Foreskin fibroblast (primary cell): ENCODE measurements at places on chromosomes 4 and X.
A peak's percentile ranks its signal among the peaks of the same experiment; 100 is the strongest.

DNA sequence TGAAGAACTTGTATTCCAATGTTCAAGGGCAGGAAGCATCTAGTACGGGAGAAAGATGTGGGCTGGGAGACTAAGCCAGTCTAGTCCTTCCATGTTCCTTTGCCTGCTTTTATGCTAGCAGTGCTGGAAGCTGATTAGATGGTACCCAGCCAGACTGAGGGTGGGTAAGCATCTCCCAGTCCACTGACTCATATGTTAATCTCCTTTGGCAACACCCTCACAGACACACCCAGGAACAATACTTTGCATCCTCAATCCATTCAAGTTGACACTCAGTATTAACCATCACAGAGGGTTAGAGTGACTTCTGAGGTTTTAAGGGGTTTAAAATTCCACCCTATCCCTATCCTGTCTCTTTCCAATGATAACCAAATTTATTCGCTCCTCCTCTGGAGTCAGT lies 6.5 kb downstream of the HMGN5 start:
- DNase-seq: no peak

DNA sequence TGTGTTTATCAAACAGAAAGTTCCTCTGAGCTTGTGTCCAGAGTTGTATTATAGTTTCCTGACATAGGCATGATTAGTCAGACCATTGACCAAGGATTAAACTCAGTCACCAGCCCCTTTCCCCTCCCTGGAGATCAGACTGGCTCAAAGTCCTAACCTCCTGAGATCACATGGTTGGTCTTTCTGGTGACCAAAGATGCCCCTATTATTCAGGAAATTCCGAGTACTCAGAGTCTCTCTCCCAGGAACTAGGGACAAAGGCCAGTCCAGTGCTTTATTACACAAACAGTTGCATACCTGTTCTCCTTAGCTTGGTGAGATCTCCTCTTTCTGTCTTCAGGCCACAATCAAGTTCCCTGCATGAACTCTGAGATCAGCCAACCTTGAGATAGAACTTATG lies 14.5 kb upstream of the ENPP6 start:
- DNase-seq: no peak

DNA sequence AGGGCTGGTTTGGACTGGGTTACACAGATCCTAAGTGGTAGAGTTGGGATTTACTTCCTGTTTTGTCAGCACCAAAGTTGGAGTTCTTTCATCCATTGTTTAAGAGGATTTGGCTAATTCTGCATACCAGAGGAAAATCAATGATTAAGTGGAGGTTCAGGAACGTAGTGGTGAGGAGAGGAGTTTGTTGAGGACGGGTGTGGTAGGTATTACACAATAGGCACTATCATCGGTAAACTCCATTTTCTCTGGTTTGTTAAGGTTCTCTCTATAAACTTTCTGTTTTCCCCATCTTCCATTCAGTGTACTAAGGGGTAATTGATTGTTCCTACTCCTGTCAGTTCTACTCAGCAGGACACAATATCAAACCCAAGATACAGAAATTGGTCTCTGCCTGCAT lies 107.5 kb upstream of the VCX2 start:
- DNase-seq: no peak

DNA sequence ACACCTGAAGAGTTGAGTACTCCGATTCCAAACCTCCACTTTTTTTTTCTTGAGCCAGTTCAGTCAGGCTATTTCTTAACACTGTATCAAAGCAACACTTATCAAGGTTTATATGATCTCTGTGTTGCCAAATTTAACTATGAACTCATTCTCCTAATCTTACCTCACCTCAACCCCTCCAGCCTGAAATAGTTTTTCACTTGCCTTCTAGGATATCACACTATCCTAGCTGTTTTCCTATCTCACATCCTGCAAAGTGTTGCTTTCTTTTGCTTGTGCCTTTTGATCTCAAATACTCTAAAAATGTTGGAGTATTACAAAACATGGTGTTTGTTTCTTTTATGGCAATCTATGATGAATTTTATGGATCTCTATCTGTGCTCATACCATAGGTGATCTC lies 415.0 kb downstream of the CFAP47 start:
- no peak for DNase-seq

DNA sequence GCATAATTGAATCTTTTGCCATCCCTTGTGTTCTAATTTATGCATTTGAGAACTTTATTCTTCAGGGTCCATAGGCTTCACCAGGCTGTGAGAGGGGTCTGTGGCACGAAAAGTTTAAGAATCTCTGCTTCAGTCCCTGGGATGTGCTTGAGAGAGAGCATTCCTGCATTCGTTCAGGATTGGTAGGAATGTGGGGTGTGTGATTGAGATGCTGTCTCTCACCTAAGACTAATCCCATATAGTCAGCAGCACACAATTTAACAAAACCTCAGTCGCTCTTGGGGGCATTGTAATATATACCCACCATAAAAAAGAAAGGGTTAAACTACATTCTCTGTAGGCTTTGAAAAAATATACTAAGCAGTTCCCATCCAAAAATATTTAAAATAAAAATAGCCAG lies 41.7 kb downstream of the PTTG2 start:
- no peak for DNase-seq

- DNase-seq: no peak
Measured at GRCh38 chr4:6806924-6807626, 24.5 kb downstream of the KIAA0232 start.

- DNase-seq: no peak
Measured at GRCh38 chr4:124941267-124941666, 228.7 kb upstream of the ANKRD50 start.

DNA sequence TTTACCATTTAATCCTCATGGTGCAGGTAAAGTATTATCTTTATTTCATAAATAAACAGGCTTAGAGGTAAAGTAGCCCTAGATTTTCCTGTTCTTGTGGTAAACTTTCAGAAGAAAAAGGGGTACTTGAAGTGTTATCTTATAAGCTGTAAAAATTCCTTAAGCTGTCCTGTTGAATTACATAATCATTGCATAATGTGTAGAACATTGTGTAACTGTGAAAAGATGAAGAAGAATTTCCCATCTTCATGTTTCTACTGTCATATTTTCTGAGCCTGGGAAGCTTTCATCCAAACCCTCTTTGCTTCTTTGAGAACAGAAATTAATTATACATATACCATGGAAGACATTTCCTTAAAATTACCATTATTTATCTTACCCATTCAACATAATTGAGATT lies 90.5 kb downstream of the ELOVL6 start:
- peak; percentile 12 for DNase-seq
